Stimulated activated memory B cell treated with anti-CD40 and anti-IgM and Interleukin-4, amounts not matched to agents 10 μg/mL and 1 μg/mL and 100 μg/mL, for 72 hours (primary cell): ENCODE measurements at places on chromosomes 3 and 15.
A peak's percentile ranks its signal among the peaks of the same experiment; 100 is the strongest.

GRCh38 chr3:111585217-111585616, 9.9 kb downstream of the ZBED2 start:
- ATAC-seq = no peak

GRCh38 chr3:13594146-13594545, 45.2 kb downstream of the FBLN2 start:
- no peak for ATAC-seq

DNA sequence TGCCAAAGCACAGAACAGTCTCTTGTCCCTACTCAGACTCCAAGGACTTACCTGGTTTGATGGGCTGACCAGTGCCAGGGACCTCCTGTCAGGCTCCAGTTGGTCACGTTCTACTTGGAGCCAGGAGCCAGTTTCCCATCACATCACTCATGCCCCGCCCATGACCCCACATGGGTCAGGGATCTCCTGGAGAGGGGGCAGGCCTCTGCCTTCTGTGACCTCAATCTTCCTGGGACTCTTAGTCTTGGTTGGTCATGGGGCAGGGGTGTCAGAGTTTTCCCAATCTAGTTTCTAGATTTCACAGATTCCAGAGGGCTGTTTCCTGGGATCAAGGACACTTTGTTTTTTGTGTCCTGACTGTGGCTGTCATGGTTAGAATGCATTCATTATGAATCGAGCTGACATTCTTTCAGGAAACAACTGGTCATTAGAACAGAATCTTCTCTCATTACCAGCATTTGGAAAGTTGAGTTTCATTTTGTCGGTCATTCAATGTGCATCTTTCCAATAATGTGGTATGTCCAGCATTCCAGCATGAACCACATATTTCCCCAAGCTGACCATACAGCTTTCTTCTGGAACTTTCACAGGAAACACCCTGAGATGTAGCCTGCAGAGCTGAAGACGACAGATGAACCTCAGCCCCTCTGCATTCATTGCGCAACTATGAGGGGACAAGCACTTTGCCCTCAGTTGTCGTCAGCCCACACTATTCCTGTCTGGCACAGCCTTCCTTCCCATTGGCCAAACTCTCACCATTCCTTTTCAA, 19.8 kb downstream of the CYP19A1 start:
- ATAC-seq = no peak

DNA sequence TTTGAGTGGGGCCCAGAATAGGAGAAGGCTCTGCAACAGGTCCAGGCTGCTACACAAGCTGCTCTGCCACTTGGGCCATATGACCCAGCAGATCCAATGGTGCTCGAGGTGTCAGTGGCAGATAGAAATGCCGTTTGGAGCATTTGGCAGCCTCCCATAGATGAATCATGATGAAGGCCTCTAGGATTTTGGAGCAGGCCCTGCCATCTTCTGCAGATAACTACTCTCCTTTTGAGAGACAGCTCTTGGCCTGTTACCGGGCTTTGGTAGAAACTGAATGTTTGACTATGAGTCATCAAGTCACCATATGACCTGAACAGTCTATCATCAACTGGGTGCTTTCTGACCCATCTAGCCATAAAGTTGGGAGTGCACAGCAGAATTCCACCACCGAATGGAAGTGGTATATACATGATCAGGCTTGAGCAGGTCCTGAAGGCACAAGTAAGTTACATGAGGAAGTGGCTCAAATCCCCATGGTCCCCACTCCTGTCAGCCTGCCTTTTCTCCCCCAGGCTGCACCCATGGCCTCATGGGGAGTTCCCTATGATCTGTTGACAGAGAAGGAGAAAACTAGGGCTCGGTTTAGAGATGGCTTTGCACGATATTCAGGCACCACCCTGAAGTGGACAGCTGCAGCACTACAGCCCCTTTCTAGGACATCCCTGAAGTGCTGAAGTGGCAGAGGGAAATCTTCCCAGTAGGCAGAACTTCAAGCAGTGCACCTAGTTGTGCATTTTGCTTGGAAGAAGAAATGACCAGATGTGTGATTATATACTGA, 971.4 kb downstream of the MCTP2 start:
- ATAC-seq = no peak

DNA sequence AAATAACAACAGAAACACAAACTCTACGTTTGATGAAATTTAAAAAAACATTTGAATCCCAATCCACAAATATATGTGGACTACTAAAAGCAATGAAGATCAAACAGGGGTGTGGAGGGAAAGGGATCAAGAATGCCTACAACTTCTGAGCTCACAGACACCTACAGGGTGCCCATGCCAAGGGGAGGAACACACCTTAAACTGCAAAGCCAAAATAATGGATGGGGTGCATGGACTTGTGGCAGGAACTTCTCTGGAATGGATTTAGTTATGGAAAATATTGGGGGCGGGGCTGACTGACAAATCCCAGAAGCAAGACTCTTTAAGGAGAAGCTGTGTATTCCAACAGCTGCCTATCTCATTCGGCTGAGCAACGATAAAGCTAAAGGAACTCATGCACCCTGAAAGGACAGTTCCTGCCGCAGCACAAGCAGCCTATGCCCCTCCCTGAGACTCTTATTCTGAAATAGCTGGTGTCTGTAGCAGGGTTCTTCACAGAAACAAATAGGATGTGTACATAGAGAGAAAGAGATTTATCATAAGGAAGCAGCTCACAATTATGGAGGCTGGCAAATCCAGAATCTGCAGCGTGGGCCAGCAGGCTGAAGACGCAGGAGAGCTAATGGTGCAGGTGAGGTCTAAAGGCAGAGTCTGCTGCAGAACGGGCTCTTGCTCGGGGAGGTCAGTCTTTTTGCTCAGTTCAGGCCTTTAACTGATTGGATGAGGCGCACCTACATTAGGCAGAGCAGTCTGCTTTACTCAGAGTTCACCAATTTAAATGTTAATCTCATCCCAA, 24.5 kb upstream of the PLA2G4D start:
- no peak for ATAC-seq

GRCh38 chr3:119659606-119660291, 640 bp downstream of the POPDC2 start:
- ATAC-seq = no peak

DNA sequence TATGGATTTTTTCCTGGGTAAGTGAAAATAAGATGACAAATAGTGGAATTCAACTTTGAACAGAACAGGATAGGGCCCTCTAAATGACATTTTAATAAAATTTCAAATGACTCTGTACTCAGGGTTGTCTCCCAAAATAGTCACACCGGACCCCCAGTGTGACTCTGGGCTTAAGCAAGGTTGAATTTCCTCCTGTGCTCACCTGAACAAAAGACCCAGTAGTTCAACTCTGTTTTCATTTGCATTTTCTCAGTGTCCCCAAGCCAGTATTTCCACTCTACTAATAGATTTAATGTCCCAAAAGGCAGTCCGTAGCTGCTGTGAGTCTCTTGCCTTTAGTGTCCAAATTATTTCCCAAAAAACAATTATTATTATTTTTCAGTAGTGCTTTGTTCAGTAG, 296.6 kb downstream of the PLOD2 start:
- ATAC-seq = no peak

DNA sequence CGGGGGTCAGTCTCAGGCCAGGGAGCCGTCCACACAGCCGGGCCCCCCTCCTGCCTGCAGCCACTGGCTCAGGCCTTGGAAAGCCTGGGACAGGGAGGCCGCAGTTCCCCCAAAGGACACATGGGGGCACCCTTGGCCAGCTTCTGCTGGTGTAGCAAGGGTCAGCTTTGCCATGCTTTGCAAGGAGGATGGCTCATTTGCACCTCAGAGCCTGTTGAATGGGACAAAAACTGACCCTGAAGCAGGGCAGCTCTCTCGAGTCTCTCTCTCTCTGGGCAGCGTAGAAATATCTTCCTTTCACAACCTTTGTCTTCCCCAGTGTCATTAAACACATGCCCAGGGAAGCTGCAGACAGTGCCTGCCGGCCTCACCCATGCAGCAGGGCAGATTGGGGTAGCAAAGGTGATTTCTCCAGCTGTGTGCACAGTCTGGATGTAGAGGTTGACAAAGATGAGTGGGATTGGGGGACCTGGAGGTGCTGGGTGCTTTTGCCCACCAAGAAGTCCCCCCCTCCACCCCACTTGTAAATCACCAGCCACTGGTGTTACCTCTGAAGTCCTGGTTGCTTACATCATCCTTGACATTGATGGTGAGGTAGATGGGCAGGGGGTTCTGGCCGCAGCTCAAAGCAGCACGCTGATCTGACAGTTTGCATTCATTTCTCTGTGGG, 17.4 kb upstream of the EHD4 start:
- ATAC-seq = peak; percentile 84
